ENCODE measurements at places on chromosomes 3 and 15. TPM values are rescaled to one million over a fixed set of nuclear protein-coding genes. Genes with fewer than 3 reads are reported as not detected.

DNA sequence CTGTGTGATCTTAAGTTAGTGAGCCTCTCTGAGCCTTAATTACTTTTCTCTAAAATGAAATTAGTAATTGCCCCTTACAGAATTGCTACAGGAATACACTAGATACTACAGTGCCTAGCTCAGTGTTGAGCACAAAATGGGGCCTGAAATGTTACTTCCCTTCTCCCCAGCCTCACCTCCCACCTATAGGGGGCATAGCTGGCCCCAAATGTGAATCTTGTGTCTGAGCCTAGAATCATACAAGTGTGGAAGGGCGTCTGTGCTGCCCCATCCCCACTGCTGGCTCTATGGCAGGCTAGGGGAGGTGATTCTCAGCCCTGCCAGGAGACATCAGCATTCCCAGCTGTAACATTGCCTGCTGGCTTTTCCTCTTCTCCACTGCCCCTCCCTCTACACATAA is 42.7 kb downstream of the IFT122 start:
- H3K4me3 ChIP-seq = no peak overlapping the region
- DNase-seq = no peak
- H3K36me3 ChIP-seq = peaks cover 13% of the 10 kb centered on the region
- H3K27me3 ChIP-seq = no peaks in the 10 kb centered on the region

DNA sequence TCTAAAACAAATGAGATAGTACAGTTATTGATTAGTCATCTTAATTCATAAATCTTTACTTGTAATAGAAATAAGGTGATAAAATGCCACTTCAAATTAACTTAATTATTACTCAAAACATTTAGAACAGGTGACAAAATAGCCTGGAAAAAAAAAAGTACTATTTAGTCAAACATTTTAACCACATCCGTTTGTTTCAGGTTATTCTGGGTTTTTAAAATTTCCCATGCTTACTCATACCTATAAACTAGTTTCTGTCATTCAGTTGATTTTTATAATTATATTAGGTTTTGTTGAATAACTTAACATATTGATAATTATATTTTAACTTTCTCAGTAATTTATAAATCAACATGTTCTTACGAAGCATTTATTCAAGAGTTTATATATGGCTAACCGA is 483.0 kb downstream of the ROBO1 start:
- H3K4me3 ChIP-seq = no peak overlapping the region
- H3K4me1 ChIP-seq = no peaks in the 10 kb centered on the region
- no peak for DNase-seq

DNA sequence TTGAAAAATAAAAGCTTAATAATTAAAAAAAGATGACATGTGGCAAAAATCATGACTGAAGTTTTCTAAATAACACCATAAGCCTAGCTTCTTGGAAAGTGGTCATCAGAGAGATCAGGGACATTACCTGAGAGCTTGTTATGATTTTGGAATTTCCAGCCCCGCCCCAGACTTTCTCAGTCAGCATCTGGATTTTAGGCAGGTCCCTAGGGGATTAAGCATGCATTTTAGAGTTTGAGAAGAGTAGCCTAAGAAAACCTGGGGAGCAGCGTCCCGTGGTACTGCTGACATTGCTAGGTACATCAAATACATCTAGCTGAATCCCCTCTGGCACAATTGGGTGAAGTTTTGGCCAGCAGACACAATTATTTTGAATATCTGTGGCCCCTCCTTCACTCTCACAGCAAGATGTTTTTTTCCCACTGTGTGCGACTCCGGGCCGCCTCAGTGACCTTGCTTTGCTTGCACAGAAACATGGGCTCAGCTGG is 58.7 kb upstream of the MEF2A start:
- H3K27me3 ChIP-seq = peaks cover 1% of the 10 kb centered on the region
- H3K4me1 ChIP-seq = peaks cover 21% of the 10 kb centered on the region
- H3K36me3 ChIP-seq = no peaks in the 10 kb centered on the region
- H3K27ac ChIP-seq = peak overlapping the region; percentile 75
- no peak overlapping the region for H3K4me3 ChIP-seq

DNA sequence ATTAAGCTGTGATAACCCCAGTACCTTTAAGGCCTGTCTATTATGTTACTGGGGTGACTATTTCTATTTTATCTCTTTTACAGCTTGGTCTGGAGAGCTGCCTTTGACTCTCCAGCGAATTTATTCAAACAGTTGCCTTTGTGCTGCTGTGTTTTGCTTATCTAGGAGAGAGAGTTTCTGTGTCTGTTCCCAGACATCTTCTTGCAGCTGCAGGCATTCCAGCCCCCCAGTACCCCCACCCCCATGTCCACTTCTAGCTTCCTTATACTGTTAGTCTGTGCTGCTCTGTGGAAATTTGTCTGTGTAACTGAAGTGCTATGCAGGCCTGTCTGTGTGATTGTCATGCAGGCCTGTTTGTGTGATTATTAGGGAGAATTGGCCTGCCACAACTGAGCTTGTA is 713.7 kb upstream of the SEMA6D start:
- no peaks in the 10 kb centered on the region for H3K27me3 ChIP-seq
- no peaks in the 10 kb centered on the region for H3K36me3 ChIP-seq
- no peaks in the 10 kb centered on the region for H3K4me1 ChIP-seq
- H3K27ac ChIP-seq = no peak overlapping the region

DNA sequence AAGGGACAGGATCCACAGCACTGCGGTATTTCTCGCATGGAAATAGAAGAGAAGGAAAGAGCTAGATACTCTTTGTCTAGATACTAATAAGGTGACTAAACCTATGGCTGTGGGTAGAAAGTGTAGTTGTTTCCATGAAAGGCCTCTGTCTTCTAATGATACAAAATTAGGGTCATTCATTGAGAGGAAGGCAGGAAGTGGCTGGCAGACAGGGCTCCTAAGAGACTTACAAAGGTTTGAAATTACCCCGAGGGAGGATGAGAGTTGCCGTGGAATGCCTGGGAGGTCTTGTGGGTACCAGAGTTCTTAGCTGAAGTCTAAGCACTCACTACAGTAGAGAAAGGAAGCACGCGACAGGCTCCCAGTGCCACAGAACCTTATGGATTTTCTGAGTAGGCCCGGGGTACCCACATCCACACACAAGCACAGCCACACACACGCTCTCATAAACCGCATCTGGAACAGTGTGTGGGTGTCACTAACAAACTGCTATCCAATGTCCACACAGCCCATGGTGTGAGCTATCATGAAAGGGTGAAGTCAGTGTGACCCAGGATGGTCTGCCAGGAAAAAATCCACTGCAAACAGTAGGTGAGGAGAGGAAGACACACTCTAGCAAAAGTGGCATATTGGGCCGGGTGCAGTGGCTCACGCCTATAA is 221.4 kb downstream of the FAM43A start:
- peaks cover 2% of the 10 kb centered on the region for H3K4me1 ChIP-seq
- H3K27ac ChIP-seq = no peak overlapping the region
- H3K4me3 ChIP-seq = no peak overlapping the region

DNA sequence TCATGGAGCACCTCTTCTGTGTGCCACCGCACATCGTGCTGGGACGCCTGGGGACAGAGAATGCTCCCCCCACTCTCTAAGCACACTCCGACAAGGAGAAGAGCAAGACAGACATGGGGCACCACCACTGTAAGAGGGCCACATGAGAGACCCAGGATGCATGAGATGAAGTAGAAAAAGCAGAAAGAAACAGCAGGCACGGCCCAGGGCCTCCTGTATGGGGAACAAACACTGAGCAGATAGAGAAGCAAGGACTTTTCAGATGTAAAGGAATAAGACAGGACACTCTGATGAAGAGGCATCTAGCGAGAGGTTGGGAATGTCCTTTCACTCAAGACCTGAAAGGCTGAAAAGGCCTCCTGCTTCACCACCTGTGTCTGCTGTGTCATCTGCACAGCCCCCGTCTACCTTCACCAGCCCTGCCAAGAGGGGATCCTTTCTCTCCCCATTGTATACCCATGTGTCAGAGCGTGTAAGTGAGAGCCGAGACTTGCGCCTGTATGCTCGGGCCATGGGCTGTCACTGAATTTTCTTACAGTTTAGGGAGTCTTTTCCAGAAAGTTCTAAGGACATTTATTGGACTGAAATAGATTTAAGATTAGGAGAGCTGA is 125.6 kb downstream of the LRRK1 start:
- H3K27me3 ChIP-seq = no peaks in the 10 kb centered on the region
- peaks cover 16% of the 10 kb centered on the region for H3K36me3 ChIP-seq
- H3K27ac ChIP-seq = peak overlapping the region; percentile 69
- peaks cover 9% of the 10 kb centered on the region for H3K4me1 ChIP-seq

DNA sequence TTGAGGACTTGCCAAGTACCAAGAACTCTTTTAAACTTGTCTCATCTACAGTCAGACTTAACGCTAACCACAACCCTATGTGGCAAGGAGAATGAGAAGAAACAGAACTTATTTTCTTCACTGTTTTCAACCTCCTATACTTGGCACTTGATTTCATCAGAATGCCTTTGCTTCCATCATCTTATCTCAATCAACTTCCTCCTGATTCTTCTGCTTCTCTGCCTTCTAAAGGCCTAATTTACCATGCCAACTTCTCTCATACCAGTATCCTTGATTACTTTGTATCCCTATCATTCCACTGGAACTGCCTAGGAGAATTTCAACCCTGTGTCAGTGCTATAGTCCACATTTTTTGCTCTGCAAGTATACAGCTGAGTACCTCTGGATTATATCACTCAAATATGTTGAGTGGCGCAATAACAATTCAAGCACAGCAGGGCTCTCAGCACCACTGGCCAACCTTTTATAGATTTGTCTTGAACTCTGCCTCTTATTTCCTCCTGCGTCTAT is 413.6 kb downstream of the ROBO1 start:
- H3K27me3 ChIP-seq = no peaks in the 10 kb centered on the region
- DNase-seq = no peak
- H3K4me1 ChIP-seq = no peaks in the 10 kb centered on the region
- H3K4me3 ChIP-seq = no peak overlapping the region
- H3K36me3 ChIP-seq = no peaks in the 10 kb centered on the region

DNA sequence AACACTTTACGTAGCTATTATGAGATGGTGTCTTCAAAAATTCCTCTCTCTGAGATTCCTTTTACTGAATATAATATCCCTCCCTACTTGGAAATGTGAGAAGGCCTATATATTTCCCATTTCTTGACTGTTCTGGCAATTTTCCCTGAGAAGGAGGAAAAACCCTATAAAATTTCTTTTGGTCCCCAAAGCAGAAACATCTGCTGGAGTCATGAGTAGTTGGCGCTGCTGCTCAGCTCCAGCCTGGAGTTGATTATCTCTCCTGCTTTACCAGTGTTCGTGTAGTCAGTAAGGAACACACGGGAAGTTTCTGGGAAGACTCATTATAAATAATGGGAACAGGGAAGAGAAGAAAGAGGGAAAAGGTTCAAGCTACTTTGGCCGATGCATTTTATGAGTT is 680.1 kb downstream of the EPHA3 start:
- DNase-seq = no peak
- H3K4me1 ChIP-seq = no peaks in the 10 kb centered on the region
- H3K4me3 ChIP-seq = no peak overlapping the region
- H3K27me3 ChIP-seq = no peaks in the 10 kb centered on the region
- H3K36me3 ChIP-seq = no peaks in the 10 kb centered on the region

DNA sequence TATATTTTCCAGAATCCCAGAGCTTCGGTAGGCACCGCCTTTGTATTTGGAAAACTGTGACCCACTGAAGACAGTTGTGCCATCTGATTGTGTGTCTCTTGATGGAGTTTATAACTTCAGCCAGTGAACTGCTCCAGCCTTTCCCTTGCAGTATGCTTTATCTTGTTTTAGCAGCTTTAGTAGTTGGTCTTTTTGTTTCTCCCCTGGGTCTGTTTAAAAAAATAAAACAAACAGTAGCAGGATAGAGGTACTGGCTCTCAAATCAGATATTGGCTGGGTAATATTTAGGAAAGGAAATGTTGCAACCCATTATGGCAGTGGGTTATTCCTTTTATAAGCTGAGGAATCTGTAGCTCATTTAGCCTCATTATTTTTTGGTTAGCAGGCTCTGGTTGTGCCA is 151.5 kb upstream of the BFSP2 start:
- no peaks in the 10 kb centered on the region for H3K36me3 ChIP-seq
- no peaks in the 10 kb centered on the region for H3K27me3 ChIP-seq
- no peaks in the 10 kb centered on the region for H3K4me1 ChIP-seq
- no peak overlapping the region for H3K27ac ChIP-seq

DNA sequence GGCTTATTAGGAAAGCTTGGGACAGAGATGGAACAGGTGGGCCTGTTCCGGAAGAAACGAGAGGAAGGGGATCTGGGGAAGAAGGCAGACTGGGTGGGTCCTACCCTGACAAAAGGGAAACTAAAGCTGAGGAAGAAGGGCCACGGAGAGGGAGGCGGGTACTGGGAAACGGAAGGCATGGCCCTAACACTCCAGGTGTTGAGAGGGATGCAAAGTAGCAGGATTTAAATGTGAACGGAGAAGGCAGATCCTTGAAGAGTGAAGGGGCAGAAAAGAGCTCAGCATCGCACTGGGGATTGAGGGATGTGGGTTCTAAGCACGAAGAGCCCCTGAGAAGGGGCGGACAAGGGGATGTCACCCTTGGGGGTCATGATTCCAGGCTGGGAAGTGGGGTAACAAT is 735 bp downstream of the STIMATE start:
- H3K36me3 ChIP-seq = no peaks in the 10 kb centered on the region
- H3K4me3 ChIP-seq = peak overlapping the region; percentile 65
- peaks cover 10% of the 10 kb centered on the region for H3K4me1 ChIP-seq
- H3K27ac ChIP-seq = no peak overlapping the region

DNA sequence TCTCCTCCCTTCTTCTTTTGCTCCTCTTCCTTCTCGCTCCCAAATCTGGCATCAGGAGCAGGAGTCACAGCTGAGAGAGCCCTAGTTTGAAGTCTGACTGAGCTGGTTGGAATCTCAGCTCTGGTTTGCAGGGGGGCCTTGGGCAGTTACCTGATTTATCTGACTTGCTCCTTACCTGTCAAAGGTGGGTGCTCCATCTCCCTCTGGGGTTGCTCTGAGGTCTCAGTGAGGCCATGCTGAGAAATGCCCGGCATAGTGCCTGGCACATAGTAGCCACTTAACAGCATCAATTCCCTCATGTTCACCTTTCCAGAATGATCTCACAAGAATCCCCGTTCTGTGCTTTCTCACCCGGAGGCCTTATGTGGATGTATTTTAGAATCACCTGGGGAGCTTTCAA is 121.2 kb upstream of the CTDSPL start:
- no peak overlapping the region for H3K4me3 ChIP-seq
- DNase-seq = no peak
- H3K27ac ChIP-seq = no peak overlapping the region
- no peaks in the 10 kb centered on the region for H3K4me1 ChIP-seq
- no peaks in the 10 kb centered on the region for H3K36me3 ChIP-seq
- peaks cover 44% of the 10 kb centered on the region for H3K27me3 ChIP-seq

DNA sequence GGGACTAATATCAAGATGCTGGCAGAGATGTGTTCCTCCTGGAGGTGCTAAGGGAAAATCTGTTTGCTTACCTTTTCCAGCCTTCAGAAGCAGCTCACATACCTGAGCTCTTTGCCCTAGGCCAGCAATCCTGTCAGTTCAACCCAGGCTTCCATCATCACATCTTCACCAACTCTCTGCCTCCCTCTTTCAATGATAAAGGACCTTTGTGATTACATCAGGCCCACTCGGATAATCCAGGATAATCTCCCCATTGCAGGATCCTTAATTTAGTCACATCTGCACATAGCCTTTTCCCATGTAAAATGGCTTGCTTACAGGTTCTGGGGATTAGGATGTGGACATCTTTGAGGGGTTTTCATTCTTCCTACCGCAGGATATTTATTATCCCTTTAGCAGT is 58.3 kb downstream of the NSUN3 start:
- no peaks in the 10 kb centered on the region for H3K27me3 ChIP-seq
- H3K27ac ChIP-seq = no peak overlapping the region
- peaks cover 1% of the 10 kb centered on the region for H3K36me3 ChIP-seq
- DNase-seq = no peak
- no peak overlapping the region for H3K4me3 ChIP-seq

PLA2G4E gene
- not detected for polyA plus RNA-seq

DGKG gene
- 1.2 TPM for polyA plus RNA-seq
